ENCODE measurements at places on chromosomes 6 and 20. TPM values are rescaled to one million over a fixed set of nuclear protein-coding genes. Genes with fewer than 3 reads are reported as not detected.

OXT gene
- 0.64 TPM for total RNA-seq

DDO gene
- not detected for total RNA-seq

MUC22 gene
- not detected for total RNA-seq

GRM1 gene
- total RNA-seq, result 0.07 TPM

VGLL2 gene
- not detected for total RNA-seq

CAGE1 gene
- total RNA-seq, result 0.28 TPM

SLC25A27 gene
- 5.1 TPM for total RNA-seq

CTCFL gene
- total RNA-seq, result 0.90 TPM

TAGAP gene
- total RNA-seq, result not detected

E2F1 gene
- total RNA-seq, result 57.9 TPM

ZNF165 gene
- 5.8 TPM for total RNA-seq

BMP2 gene
- 6.6 TPM for total RNA-seq

CRISP3 gene
- not detected for total RNA-seq

NRN1 gene
- total RNA-seq, result not detected

CCN5 gene
- not detected for total RNA-seq

PARD6B gene
- total RNA-seq, result 27.4 TPM

TLDC2 gene
- not detected for total RNA-seq

GJA1 gene
- total RNA-seq, result 530 TPM

TGM2 gene
- 1.1 TPM for total RNA-seq

CDSN gene
- not detected for total RNA-seq

CALHM6 gene
- 0.68 TPM for total RNA-seq

CST2 gene
- not detected for total RNA-seq

CRYBG1 gene
- 5.7 TPM for total RNA-seq

FKBP1C gene
- total RNA-seq, result 1.2 TPM

RBBP8NL gene
- total RNA-seq, result 0.28 TPM

C6orf15 gene
- not detected for total RNA-seq

BNIP5 gene
- not detected for total RNA-seq

Measured in H9 (cell line).